ENCODE measurements at places on chromosomes 12 and 14. TPM values are rescaled to one million over a fixed set of nuclear protein-coding genes. Genes with fewer than 3 reads are reported as not detected.

- no peak for DNase-seq
These were observed 64.7 kb upstream of the RFLNA start for GRCh38 chr12:124230117-124230757.

GRCh38 chr12:104358353-104359003 lies 54.9 kb downstream of the EID3 start:
- peak; percentile 81 for DNase-seq

DNA sequence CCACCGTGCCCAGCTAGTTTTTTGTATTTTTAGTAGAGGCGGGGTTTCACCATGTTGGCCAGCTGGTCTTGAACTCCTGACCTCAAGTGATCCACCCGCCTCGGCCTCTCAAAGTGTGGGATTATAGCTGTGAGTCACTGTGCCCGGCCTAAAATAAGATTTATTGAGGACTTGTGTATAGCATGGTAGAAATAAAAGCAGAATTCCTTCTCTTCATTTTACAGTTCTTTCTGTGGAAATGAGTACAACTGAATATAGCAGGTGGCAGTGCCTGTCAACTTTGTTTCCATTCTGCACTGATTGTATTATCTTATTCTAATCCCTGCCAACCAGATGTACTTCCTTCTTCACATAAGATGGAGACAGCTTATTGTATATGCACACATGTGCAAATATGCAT lies 41.0 kb downstream of the DIP2B start:
- DNase-seq: no peak

DNA sequence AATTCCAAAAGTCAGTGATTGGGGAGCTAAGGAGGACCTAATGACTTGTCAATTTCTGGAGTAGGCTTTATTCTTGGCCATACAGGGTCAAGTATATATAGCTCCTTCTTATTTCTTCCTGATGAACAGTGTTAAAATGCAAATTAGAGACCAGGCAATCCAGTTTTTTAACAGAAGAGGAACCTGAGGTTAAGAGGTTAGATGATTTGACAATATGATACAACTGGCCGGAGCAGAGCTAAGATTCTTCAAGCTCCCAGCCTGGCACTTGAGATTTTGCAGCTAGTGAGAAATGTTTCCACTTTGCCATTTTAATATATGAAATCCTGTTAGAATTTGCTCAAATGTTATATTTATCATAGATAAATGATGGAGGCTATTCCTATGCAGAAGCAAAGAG lies 204.0 kb downstream of the SSPN start:
- no peak for DNase-seq

DNA sequence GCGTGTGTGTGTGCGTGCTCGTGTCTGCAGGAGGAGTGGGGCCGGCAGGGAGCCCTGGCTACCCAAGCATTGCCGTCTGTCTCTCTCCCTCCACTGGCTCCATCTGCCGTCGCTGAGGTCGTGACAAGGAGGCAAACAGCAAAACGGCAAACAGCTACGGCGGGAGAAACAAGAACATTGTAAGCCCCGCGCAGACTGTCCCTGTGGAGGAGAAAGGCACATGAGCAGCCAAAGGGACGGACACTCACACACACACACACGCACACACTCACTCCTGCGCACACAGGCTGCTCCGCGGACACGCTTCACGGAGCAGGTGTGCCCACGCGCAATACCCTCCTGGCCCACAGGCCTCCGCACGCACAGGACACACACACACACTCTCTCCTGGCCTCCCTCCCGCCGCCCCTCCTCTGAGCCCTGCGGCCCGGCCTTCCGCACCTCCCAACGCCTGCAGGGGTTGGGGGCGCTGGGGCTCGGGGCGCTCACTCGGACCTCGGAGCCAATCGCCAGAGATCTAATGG lies 905 bp downstream of the CISTR start:
- DNase-seq: no peak

DNA sequence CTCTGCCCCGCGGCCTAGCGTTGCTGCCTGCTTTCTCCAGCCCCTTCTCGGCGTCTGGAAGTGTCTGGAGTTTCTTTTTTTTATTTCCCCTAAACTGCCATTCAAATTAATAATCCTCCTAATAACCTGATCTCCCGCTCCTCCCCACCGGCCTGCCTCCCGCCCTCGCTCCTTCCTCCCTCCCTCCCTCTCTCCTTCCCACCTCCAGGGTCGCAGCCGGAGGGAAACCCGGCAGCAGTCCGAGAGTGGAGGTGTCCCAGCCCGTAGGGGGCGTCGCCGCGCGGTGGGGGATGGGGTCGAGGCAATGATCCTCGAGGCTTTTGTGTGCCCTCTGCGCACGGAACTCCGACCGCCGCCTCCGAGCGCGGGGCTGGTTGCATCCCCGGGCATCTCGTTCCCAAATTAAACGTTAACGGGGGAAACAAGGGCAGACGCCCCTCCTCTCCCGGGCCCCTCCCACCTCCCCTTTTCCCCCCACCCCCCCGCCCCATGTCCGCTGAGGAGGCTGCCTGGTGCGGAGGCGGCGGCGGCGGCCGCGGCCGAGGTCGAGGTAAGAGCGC lies 1.0 kb upstream of the SOCS2 start:
- peak; percentile 92 for DNase-seq

DNA sequence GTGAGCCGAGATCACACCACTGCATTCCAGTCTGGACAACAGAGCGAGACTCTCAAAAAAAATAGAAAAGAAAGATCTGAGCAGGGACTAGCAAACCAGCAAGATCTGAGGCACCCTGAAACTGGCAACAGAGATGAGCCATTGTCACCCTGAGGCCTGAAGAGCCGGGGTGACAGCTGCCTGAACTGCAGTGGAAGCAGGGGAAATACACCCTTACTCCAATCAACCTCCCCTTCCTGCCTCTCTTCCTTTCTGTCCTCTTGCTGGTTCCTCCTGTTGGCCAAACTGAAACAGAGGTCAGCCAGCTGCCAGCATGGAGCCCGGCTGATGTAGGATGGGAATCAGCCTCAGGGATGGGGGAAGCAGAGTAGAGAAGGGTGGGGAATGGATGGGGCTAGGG lies 192.0 kb downstream of the CHST11 start:
- DNase-seq: no peak

- DNase-seq: no peak
These were observed 4.2 kb downstream of the RFX4 start for GRCh38 chr12:106586803-106587684.

DNA sequence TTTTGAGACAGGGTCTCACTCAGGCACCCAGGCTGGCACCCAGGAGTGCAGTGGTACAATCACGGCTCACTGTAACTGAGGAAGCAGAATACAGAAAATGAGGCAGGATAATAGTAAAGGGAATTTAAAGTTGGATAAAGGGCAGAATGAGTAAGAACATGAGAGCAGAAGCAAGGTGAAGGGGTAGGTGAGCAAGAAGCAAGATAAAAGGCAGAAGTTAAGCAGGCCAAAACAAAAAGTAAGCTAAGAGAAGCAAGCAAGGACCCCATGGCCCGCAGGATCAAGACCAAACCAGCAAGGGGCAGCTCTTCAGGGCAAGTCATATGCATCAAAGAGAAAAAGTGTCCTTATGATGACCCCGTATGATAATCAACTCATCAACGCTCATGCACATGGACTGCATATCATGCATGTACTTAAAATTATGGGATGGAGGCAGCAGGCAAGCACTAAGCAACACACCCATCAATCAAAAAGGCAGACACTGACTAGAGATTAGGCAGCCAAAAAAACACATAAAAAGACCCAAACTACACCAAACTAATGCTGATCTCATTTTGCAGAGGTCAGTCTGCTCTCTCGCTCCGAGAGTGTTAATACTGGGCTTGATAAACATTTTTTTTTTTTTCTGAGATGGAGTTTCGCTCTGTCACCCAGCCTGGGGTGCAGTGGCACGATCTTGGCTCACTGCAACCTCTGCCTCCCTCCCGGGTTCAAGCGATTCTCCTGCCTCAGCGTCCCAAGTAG lies 11.6 kb downstream of the TIMELESS start:
- DNase-seq: no peak

DNA sequence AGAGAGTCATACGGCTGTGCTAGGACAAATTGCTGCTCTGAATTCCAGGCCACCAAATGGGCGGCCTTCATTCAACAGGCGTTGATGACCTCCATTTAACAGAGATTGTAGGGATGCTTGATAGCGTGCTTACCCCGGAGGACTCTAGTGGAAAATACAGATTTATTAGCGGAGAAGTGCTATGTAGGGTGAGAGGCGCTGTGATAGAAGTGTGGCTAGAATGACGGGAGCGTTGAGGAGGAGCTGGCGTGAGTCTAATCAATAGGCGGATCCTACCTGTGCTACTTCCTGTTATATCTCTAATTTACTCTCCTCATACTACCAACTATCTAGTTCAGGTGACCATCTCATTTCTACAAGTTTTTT lies 668 bp downstream of the MRPS35 start:
- DNase-seq: no peak

GRCh38 chr12:5070090-5070489 lies 26.4 kb downstream of the KCNA5 start:
- DNase-seq: no peak

DNA sequence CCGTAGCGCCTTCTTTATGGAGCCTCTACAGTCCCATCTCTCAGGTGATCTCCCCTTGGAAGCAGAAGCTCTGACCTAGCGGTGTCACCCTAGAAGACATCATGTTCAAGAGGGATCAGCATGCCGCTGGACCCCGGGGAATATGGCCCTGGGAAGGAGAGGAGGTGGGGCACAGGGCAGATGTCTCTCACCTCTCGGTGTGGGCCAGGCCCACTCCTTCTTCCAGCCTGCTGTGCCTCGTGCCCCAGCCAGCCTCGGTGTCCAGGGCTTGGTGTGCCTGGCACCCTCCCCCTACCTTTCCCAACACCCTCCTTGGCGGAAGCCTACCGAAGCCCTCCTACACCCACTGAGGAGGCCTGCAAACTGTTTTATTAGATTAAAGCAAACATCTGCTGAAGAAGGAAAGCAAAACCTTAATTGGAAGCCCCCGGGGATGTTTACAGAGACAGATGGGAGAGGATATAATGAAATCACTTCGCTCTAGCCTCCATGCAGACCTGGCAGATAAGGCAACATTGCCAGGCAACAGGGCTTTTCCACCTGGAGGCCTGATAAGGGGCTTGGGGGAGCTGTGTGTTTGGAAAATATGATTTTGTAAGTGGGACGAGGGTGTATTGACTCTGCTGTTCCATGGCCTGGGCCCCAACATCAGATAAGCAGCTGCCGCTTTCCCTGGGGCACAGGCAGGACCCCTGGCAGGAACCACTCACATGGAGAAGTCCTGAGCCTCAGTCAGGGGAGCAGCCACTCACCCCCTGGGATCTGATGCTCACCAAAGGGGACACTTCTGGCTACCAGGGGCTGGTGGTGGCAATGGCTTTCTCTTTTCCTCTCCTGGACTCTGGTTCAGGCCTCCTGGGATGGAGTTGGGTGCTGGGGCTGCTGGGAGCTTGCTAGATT lies 5.7 kb upstream of the CHGA start:
- DNase-seq: no peak

- DNase-seq: no peak
These were observed 21.3 kb downstream of the SOS2 start for GRCh38 chr14:50210074-50210473.

DNA sequence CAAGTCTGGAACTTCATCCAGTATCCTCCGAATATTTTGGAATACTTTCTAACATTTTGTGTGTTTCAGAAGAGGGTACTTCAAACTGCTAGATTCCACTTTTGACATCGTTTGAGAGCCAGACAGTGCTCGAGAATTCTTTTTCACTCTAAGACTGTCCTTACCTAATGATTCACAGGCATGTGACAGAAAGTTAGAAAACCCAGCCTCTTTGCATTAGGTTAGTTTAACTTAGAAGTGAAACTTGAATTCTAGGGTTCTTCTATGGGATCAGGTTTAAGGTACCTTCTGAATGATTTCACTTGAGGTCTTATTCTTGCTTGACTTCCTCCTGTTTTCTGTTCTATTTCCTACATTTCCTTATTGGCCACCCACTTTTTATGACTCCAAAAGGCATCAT lies 431.8 kb downstream of the SLC6A15 start:
- no peak for DNase-seq

- no peak for DNase-seq
These were observed 161.7 kb upstream of the PLEKHA5 start for GRCh38 chr12:18967814-18968213.

DNA sequence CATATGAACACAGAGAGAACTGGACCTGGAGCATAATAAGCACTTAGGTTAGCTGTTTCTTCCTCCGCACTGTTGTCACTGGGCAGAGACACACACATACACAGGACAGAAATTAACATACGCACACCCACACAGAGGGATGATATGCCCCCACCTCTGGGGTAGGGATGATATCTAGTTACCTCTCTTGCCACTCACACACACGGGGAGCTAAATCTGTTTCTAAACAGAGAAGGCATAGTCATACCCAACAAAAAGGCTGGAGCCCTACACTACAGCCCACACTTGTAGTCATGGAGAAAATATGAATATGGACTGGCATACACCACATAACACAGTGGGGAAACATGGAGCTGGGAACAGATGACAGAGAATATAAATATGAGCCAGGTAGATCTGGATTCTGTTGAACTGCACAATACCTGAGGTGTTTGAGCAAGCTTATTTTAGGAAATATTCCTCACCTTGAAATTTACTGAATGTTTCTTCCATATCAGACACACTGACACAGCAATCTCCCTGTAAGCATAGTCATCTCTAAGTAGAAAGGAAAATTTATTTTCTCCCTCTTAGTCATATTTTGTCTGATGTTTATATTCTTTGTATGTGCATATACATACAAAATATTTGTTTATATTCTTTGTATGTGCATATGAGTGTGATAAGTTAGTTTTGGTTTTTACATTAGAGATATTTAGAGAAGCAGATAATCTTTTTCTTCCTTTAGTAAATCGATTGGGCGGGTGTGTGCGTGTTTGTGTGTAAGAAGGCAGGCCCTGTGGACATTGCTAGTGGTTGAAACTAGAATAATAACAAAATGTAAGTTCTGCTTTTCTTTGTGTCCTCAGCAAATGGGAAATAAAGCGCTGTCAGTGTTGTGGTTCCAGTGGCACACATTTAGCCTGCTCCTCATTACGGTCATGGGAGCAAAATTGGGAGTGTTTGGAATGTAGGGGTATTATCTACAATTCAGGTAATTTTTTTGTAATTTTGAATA lies 20.9 kb upstream of the SCFD1 start:
- DNase-seq: no peak

DNA sequence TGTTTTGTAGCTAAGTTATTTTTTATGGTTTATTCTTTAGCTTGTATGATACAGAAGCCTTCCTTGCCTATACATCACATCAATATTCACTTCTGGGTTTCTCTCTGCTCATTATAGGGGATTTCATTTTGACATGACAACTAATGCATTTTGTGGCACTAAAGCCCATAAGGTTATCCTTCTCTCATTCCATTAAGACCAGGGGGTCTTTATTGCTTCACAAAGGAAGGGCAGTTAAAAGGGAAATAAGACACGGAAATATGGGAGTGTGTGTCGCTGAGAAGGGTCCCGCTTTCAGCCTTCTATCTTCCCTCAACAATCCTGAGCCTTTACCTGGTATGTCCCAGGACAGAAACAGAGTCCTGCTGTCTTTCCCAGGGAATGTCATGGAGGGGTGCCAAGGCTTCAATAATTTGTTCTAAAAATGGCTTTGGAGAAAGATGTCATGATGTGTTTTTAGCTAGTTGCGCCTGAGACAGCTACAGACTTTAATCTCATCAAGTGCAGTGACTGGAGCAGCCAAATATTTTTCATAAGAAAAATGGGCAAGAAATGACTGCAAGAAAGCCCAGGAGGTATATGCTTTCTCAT lies 1145.4 kb upstream of the TMEM132C start:
- no peak for DNase-seq

GRCh38 chr12:120363274-120363855 lies 5.6 kb downstream of the MSI1 start:
- DNase-seq: no peak

Gene OLR1
- 9.3 TPM for total RNA-seq

Gene DUSP6
- 94.6 TPM for total RNA-seq

Gene RFX4
- not detected for total RNA-seq

Gene TAMALIN
- total RNA-seq: 129 TPM

Gene CIROP
- not detected for total RNA-seq

Gene ACSM4
- total RNA-seq: not detected

Gene FLVCR2
- total RNA-seq: 15.4 TPM

Gene SPATS2
- 19.3 TPM for total RNA-seq
